ENCODE measurements at places on chromosomes 16 and 17. TPM values are rescaled to one million over a fixed set of nuclear protein-coding genes. Genes with fewer than 3 reads are reported as not detected.

- peak; percentile 95 for DNase-seq
Measured at GRCh38 chr17:19448341-19449268, 37.6 kb downstream of the RNF112 start.

DNA sequence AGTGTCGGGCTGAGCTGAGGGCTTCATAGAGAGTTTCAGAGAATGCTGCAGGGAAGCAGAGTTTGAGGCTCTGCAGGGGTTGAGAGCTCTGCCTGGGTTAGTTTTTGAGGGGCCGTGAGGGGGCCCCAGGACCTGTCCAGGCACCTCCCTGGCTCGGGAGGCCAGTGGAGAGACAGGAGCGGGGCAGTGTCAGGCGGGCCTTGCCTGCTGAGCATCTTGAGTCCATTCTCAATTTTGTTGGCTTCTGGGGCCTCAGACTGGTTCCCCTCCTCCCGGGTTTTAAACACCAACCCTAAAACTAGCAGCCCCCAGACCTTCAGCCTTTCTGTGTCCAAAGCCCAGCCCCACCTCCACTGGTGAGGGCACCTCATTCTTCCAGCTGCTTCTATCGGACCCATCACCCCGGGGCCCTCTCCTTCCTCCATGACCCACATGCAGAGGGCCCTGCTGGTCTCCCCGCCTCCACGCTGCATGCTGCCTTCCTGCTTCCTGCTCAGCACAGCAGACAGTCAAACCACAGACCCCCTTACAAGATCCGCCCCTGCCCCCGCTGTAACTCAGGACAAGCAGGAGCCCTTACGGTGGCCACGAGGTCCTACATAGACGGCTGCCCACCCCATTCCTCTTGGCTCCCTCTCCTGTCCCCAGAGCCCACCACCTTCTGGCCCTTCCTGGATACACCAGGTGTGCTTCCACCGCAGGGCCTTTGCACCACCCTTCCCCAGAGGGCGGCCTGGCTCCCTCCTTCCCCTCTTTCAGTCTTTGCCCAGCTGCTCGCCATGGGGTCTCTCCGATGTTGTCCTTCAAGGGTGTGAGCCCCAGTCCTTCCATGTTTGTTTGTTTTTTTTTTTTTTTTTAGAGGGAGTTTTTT, 3.8 kb downstream of the RNF213 start:
- DNase-seq = no peak

DNA sequence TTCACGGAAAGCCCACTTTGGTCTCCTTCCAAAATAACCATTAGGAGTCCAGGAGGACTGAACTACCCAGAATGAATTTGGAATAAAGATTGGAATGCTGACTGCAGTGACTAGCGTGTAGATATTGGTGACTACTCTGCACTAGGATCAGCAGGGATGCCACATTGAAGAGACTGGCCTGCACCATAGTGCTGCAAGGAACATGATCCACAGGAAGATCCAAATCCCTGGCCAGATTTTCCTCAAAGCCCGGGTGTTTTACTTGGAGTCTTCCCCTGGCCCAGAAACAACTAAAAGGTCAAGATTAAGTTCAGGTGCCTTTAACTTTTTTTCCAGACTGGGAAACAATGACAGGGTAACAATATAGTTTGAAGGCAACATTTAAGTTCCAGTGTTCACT, 870.4 kb downstream of the CDH8 start:
- no peak for DNase-seq

DNA sequence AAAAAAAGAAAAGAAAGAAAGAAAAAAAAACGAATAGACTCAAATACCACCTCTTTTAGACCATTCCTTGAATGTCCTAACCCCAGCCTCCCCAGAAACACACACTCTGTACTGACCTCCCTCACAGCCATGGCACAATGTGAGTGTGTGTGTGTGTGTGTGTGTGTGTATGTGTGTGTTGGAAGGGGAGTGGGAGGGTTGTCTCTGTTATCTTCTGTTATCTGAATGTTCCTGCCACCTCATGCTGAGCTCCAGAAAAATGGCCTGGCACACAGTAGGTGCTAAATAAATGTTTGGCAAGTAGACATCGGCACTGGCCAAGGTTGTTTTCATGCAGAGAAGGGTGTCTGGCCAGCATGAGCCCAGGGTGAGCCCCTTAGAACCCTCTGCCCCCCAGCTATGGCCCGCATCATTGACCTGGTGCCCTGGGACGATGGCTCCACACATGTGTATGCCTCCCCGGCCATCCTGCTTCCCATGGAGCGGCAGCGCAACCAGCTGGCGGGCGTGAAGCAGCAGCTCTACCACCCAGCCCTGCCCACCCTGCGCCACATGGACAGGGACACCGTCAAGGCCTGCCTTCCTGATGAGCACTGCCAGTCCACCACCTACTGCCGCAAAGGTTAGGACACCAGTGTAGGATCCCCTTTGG, 6.6 kb upstream of the CNGB1 start:
- no peak for DNase-seq

DNA sequence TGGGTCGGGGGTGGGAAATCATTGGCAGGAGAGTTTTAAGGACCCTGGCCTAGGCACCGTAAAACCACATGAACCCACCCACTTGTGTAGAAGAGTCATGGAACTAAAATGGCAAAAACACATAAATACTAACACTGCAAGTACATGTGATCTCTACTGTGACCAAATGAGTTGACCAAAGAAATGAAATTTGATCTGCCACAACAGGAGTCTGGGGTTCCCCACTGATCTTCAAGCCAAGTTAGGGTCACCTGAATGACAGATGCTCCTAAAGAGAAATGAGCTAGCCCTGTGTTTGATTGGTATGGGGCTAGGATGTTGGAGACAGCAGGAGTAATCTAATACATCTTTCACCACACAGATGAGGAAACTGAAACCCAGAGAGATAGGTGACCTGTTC, 21.5 kb upstream of the SKAP1 start:
- no peak for DNase-seq

GRCh38 chr16:72992142-72992601, 55.8 kb downstream of the ZFHX3 start:
- DNase-seq = no peak

The SLC13A2 gene
- not detected for total RNA-seq

The TBC1D3H gene
- not detected for total RNA-seq

Data from GM23248 (cell line).